ENCODE measurements at places on chromosomes 4 and X. TPM values are rescaled to one million over a fixed set of nuclear protein-coding genes. Genes with fewer than 3 reads are reported as not detected.

Gene TMEM31
- total RNA-seq: 1.0 TPM

Gene RTL5
- 4.6 TPM for total RNA-seq

Gene GABRQ
- total RNA-seq: not detected

Gene NCBP2L
- not detected for total RNA-seq

Gene XAGE1B
- not detected for total RNA-seq

Gene VGLL1
- 1.6 TPM for total RNA-seq

Gene NR0B1
- 1.5 TPM for total RNA-seq

Gene MAGEH1
- total RNA-seq: 43.9 TPM

Measured in ovary (tissue), 10 donors.